Adrenal gland (tissue), 19 donors: ENCODE measurements at places on chromosomes 7 and 10. TPM values are rescaled to one million over a fixed set of nuclear protein-coding genes. Genes with fewer than 3 reads are reported as not detected.

Gene LRRC18
- not detected for polyA plus RNA-seq

Gene CCNY
- polyA plus RNA-seq: 19.9 TPM

Gene KCP
- polyA plus RNA-seq: 0.37 TPM

Gene DYNC1I1
- polyA plus RNA-seq: 5.6 TPM

Gene MACC1
- polyA plus RNA-seq: 0.35 TPM

Gene TUBB8
- 0.10 TPM for polyA plus RNA-seq

Gene ADCYAP1R1
- 7.0 TPM for polyA plus RNA-seq

Gene TMEM196
- 0.46 TPM for polyA plus RNA-seq

Gene RET
- polyA plus RNA-seq: 8.1 TPM

Gene NODAL
- not detected for polyA plus RNA-seq

Gene TMEM72
- not detected for polyA plus RNA-seq

Gene SLC26A3
- 0.48 TPM for polyA plus RNA-seq

Gene SPDYE2
- not detected for polyA plus RNA-seq

Gene UBE2H
- polyA plus RNA-seq: 52.1 TPM

Gene CHAT
- polyA plus RNA-seq: not detected

Gene KCND2
- 0.24 TPM for polyA plus RNA-seq

Gene SNX10
- polyA plus RNA-seq: 15.8 TPM

Gene AKR1D1
- polyA plus RNA-seq: not detected

Gene PEX1
- polyA plus RNA-seq: 12.6 TPM

Gene PDE6C
- not detected for polyA plus RNA-seq

Gene OGDHL
- 9.2 TPM for polyA plus RNA-seq

Gene NCF1
- polyA plus RNA-seq: 5.9 TPM

Gene CYP2E1
- 4.0 TPM for polyA plus RNA-seq

Gene ATG9B
- 0.53 TPM for polyA plus RNA-seq

Gene PALS2
- polyA plus RNA-seq: 1.8 TPM

Gene C7orf33
- polyA plus RNA-seq: not detected

Gene WASHC2C
- 37.3 TPM for polyA plus RNA-seq

Gene PVRIG
- polyA plus RNA-seq: not detected

Gene CDHR1
- polyA plus RNA-seq: 1.4 TPM

Gene SEMA4G
- 16.8 TPM for polyA plus RNA-seq

Gene STOX1
- polyA plus RNA-seq: 7.2 TPM

Gene ZNF680
- polyA plus RNA-seq: 13.4 TPM

Gene PAX4
- not detected for polyA plus RNA-seq

Gene SMC3
- polyA plus RNA-seq: 14.8 TPM

Gene TMEM229A
- polyA plus RNA-seq: 2.4 TPM

Gene ZNF425
- polyA plus RNA-seq: 1.4 TPM

Gene CYP2C19
- not detected for polyA plus RNA-seq

Gene PCGF5
- polyA plus RNA-seq: 145 TPM

Gene PTF1A
- polyA plus RNA-seq: not detected

Gene NEUROG3
- 0.07 TPM for polyA plus RNA-seq

Gene C10orf120
- not detected for polyA plus RNA-seq

Gene PITX3
- not detected for polyA plus RNA-seq

Gene STEAP4
- polyA plus RNA-seq: 30.0 TPM

Gene ZNF800
- polyA plus RNA-seq: 15.4 TPM

Gene ASZ1
- polyA plus RNA-seq: not detected

Gene LIPA
- polyA plus RNA-seq: 29.8 TPM

Gene LOXL4
- polyA plus RNA-seq: 2.3 TPM

Gene CARD11
- polyA plus RNA-seq: 0.82 TPM

Gene SPAG6
- polyA plus RNA-seq: 0.07 TPM

Gene DPP6
- 13.1 TPM for polyA plus RNA-seq

Gene GRID2IP
- polyA plus RNA-seq: 0.24 TPM

Gene ARMC3
- not detected for polyA plus RNA-seq

Gene NPY4R
- 0.16 TPM for polyA plus RNA-seq

Gene CFAP69
- polyA plus RNA-seq: 2.7 TPM

Gene KCNIP2
- 3.7 TPM for polyA plus RNA-seq
